ENCODE measurements at places on chromosomes 1 and 21. TPM values are rescaled to one million over a fixed set of nuclear protein-coding genes. Genes with fewer than 3 reads are reported as not detected.

FAM3B gene
- not detected for total RNA-seq

SERINC2 gene
- total RNA-seq: 2.9 TPM

ALPL gene
- total RNA-seq: not detected

TAS1R1 gene
- total RNA-seq: not detected

PCSK9 gene
- total RNA-seq: 0.46 TPM

RGS16 gene
- under 0.01 TPM for total RNA-seq

ESRRG gene
- not detected for total RNA-seq
